ENCODE measurements at places on chromosomes 6 and 20.

DNA sequence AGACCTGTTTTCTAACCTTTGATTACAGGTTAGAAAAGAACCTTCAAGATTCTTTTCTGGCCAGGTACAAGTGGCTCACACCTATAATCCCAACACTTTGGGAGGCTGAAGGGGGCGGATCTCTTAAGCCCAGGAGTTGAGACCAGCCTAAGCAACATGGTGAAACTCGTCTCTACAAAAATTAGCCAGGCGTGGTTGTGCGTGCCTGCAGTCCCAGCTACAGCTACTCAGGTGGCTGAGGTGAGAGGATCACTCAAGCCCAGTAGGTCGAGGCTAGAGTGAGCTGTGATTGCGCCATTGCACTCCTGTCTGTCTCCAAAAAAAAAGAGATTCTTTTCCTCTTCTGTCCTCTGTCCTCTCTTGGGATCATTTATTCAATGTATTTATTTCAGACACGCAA, 14.5 kb downstream of the PPIL1 start:
- DNase-seq, result no peak

- no peak for DNase-seq
Measured at GRCh38 chr20:24501764-24502556, 32.5 kb downstream of the SYNDIG1 start.

DNA sequence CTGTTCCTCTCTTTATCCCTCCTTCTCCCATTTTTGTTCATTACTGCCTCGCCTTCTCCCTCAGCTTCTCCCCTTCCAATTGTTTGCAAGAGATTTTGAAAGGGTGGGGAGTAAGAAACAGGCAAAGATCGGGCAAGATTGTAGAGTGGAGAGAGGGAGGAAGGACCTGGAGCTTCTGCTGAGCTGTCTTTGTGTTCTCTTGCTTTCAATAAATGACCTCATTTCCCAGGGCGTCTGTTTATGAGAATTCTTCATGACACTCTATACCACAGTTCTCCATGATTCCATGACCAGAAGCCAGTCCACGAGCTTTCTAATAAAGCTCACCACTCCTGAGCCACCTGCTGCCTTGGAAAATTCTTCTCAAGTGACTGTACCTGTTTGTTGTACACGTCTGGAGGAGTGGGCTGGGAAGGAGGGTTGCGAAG, 50.0 kb upstream of the PLEKHG1 start:
- no peak for DNase-seq

GRCh38 chr6:14466278-14466677, 348.7 kb downstream of the CD83 start:
- DNase-seq, result no peak

GRCh38 chr20:13857961-13858360, 73.1 kb downstream of the NDUFAF5 start:
- DNase-seq, result no peak

- DNase-seq, result no peak
Measured at GRCh38 chr20:21146215-21146614, 20.3 kb downstream of the KIZ start.

- DNase-seq, result no peak
Measured at GRCh38 chr20:41643504-41643938, 25.3 kb upstream of the CHD6 start.
